ENCODE measurements at places on chromosomes 5 and 9. TPM values are rescaled to one million over a fixed set of nuclear protein-coding genes. Genes with fewer than 3 reads are reported as not detected.

ADGRD2 gene
- polyA plus RNA-seq: not detected

CCNI2 gene
- 0.14 TPM for polyA plus RNA-seq

PRDM9 gene
- not detected for polyA plus RNA-seq

ZNF618 gene
- polyA plus RNA-seq: 4.6 TPM

PCDHGC5 gene
- 1.5 TPM for polyA plus RNA-seq

KIF27 gene
- 1.6 TPM for polyA plus RNA-seq

LMX1B gene
- 0.54 TPM for polyA plus RNA-seq

SOX30 gene
- polyA plus RNA-seq: 0.03 TPM

DNA sequence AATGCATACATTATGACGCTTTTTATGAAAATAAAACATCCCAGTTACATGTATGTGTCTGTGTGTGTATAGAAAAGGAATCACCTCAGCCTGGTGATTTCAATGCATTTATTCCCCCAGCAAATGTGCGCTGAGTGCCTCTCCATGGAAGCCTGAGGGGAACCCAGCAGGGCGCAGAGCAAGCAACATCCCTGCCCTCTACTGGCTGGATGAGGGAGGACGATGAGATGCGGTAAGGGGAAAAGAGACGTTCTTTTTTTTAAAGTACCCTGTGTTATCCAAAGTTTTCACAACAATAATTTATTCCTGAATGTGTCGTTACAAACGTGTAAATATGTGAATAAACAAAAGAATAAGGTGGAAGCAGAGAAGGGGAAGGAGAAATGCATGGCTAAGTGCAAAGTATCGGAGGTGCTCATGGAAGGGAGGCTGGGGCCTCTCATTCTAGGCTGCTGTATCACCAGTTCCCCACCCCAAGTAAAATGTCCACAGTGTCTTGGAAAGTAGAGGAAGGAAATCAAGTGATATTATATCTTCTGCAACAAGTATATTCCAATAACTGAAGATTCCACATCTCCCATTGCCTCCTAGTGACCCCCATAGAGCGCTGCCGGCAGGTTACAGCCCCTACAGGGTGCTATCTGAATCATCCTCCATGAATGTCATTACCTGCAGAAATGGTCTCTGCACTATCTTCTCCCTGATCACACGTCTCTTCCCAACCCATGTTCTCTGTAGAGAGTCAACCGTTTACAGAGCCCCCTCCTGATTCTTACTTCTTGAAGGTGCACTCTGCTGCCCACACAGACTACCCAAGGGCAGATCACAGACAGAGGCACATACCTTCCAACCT lies 13.0 kb upstream of the ABLIM3 start:
- no peaks in the 10 kb centered on the region for H3K27me3 ChIP-seq
- no peak overlapping the region for H3K27ac ChIP-seq
- no peak overlapping the region for H3K4me3 ChIP-seq
- H3K4me1 ChIP-seq: peaks cover 49% of the 10 kb centered on the region

- peaks cover 53% of the 10 kb centered on the region for H3K27me3 ChIP-seq
- peaks cover 9% of the 10 kb centered on the region for H3K4me1 ChIP-seq
- DNase-seq: no peak
- H3K36me3 ChIP-seq: no peaks in the 10 kb centered on the region
- H3K4me3 ChIP-seq: no peak overlapping the region
- no peak overlapping the region for H3K27ac ChIP-seq
Measured at GRCh38 chr5:1119312-1119831, 7.5 kb upstream of the SLC12A7 start.

DNA sequence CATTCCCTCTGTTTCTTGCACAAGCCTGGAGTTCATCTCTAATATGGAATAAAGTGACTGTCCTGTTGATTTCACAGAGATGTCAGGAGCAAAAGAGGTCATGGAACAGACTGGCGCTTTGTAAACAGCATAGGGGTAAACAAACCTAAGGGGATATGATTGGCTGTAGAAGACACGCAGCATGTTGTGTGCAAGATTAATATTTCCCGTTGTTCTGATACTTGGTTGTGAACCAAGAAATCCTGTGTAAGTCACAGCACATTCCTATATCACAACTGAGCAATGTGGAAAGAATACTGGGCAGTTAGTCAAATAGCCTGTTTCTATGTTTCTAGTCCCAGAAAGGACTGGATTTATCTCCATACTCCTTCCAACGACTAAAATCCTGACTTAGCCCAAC lies 3.2 kb downstream of the ADAMTS12 start:
- peaks cover 30% of the 10 kb centered on the region for H3K27me3 ChIP-seq
- no peak overlapping the region for H3K4me3 ChIP-seq
- H3K36me3 ChIP-seq: no peaks in the 10 kb centered on the region
- no peak for DNase-seq
- H3K4me1 ChIP-seq: peaks cover 2% of the 10 kb centered on the region
- no peak overlapping the region for H3K27ac ChIP-seq

DNA sequence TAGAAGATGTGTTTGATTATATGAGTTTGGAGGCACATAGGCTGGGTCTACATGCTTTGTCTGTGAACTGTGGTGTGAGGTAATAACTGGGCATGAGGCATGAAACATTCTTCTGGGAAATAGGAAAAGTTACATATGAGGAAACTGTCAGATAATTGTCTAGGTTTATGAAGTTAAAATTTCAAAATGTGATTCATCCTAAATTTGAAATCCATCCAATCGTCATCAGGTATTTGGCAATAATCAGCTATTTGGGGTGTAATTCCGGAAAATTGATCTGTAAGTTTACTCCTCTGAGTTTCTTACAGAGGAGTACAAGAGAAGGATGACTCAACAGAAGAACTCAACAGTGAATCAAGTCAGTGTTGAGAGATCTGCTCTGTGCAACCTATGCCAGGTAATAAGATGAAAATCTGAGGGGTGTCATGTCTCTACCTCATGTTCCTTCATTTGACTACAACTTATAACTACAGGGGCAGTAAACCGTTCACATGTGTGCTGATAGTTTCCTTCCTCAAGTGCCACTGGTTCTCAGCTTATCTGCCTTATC lies 1171.6 kb upstream of the CDH18 start:
- H3K4me3 ChIP-seq: no peak overlapping the region
- H3K36me3 ChIP-seq: no peaks in the 10 kb centered on the region
- no peak for DNase-seq
- no peaks in the 10 kb centered on the region for H3K4me1 ChIP-seq
- no peak overlapping the region for H3K27ac ChIP-seq
- H3K27me3 ChIP-seq: no peaks in the 10 kb centered on the region

DNA sequence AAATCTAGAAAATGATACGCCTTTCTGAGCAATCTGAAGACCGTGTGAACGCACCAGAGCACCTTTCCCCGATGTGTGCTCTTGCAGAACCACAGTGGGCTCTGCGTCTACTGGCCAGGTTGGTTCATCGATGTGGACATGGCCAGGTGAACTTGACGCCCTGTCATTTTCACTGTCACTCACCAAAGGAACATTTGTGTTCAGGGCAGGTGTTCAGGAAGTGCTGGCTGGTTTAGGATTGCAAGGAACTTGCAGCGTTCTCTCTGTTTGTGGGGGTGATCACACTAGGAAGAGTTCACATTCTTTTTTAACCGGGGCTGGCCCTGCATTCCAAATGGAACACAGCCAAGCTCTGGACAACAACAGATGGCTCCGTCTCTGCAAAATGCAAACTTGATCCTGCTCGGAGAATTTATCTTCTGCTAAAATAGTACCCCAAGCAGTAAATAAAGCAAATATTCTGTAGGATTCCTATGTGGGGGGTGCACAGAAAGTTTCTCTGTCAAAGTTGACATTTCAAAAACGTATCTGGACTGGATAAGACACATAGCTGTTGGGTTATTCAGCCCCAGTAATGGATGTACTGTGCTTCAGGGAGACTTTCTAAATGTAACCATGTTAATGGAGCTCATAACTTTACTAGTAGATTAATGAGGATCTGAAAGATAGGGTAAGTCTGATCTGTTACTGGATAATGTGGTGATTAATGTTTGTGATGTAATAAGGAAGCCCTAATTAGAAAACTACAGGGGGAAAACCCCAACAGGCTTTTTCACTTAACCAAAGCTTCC lies 45.7 kb upstream of the FANCC start:
- DNase-seq: no peak
- no peak overlapping the region for H3K27ac ChIP-seq
- no peaks in the 10 kb centered on the region for H3K4me1 ChIP-seq
- no peak overlapping the region for H3K4me3 ChIP-seq
- no peaks in the 10 kb centered on the region for H3K36me3 ChIP-seq
- peaks cover 9% of the 10 kb centered on the region for H3K27me3 ChIP-seq

GRCh38 chr9:18390393-18390792 lies 83.6 kb upstream of the ADAMTSL1 start:
- no peak for DNase-seq
- no peak overlapping the region for H3K27ac ChIP-seq
- H3K4me3 ChIP-seq: no peak overlapping the region
- no peaks in the 10 kb centered on the region for H3K36me3 ChIP-seq

DNA sequence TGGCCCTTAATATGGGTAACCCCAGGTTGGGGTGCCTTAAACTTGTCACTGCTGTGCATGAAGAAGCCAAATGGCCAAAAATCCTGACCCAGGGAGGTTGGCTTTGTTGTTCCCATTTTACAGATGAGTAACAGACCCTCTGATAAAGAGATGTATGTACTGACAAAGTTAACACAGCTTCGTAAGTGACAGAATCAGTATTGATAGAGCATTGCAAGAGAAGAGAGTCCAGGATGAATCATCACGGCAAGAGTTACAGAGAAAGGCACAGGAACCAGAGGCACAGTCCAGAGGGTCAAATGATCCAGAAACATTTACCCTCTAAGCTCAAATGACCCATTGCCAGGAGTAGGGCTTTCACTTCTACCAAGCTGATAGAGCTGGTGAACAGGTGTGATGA lies 103.8 kb upstream of the SMC2 start:
- no peaks in the 10 kb centered on the region for H3K4me1 ChIP-seq
- H3K27me3 ChIP-seq: no peaks in the 10 kb centered on the region
- H3K4me3 ChIP-seq: no peak overlapping the region
- no peak for DNase-seq

DNA sequence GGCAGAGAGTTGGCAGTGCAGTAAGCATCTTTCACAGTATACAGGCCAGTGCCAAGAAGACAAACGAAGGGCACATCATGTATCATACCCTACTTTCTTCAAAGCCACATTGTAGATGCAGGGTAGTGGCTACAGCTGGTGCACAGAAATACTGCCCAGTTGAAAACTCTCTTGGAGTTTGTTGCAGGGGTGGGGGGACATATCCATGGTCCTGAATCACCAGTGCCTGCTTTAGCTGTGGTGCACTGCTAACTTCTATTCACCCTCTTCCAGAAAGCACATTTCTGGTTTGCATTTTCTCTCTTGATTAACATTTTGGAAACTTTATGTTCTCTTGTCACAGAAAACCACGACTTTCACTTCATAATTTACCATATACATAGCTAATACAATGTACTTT lies 196.6 kb downstream of the PAPPA start:
- no peak for DNase-seq
- no peaks in the 10 kb centered on the region for H3K36me3 ChIP-seq
- peaks cover 5% of the 10 kb centered on the region for H3K4me1 ChIP-seq

- no peaks in the 10 kb centered on the region for H3K36me3 ChIP-seq
- peaks cover 35% of the 10 kb centered on the region for H3K27me3 ChIP-seq
- no peak overlapping the region for H3K4me3 ChIP-seq
- DNase-seq: peak; percentile 5
- H3K4me1 ChIP-seq: peaks cover 14% of the 10 kb centered on the region
Measured at GRCh38 chr5:84287951-84288350, 96.7 kb downstream of the EDIL3 start.

DNA sequence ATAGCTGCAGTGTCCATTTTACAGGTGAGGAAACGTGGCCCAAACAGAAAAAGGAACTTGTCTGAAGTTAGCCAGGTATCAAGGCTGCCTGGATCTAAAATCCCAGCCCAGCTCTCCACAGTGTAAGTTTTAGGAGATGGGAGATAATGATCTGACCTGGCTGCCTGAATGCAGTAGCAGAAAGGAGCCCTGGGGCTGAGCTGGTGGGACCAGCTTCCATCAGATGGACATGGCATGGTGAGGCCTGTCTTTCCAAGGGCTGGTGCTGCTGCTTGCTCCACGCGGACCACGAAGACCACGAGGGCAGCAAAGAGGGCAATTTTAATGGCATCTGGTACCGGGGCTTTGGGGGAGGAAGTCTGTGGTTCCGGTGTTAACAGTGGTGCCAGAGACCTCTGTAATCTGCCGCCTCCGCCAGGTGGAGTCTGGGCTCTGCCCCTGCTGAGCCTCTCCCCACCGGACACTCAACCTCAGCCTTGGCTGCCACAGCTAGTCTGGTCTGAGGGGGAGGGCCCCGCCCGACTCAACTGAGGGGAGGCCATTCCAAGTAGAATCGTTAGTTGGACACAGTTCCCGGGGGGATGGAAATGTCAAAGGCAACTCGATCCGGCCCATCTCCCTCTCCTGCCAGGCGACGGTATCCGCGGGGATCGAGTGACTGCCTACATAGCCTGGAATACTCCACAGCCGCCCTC lies 650 bp downstream of the MYORG start:
- H3K36me3 ChIP-seq: peaks cover 7% of the 10 kb centered on the region

DNA sequence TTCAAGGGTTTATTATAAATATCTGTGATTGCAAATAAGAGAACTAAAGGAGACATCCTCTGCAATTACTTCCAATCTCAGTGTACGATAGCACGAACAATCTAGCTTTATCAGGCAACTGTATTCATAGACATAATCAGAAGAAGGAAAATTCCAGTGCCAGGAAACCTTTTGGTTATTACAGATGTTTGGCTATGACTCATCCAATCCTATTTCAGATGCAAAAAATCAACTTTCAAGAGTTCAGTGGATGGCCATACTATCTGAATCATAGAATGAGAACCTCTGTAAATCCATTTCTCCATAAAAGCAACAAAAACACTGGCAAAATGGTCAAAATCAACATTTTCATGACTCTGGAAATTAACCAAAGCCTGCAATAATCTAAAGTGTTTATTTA lies 37.9 kb downstream of the GAS1 start:
- no peaks in the 10 kb centered on the region for H3K4me1 ChIP-seq
- no peak for DNase-seq
- no peaks in the 10 kb centered on the region for H3K27me3 ChIP-seq

GRCh38 chr9:16535555-16535954 lies 334.9 kb downstream of the BNC2 start:
- H3K27me3 ChIP-seq: no peaks in the 10 kb centered on the region
- DNase-seq: no peak
- H3K36me3 ChIP-seq: no peaks in the 10 kb centered on the region
- no peak overlapping the region for H3K27ac ChIP-seq

GRCh38 chr9:3215658-3216057 lies 310.1 kb downstream of the RFX3 start:
- H3K27me3 ChIP-seq: no peaks in the 10 kb centered on the region
- H3K4me1 ChIP-seq: no peaks in the 10 kb centered on the region
- no peak overlapping the region for H3K27ac ChIP-seq
- DNase-seq: no peak
- H3K4me3 ChIP-seq: no peak overlapping the region

- no peaks in the 10 kb centered on the region for H3K27me3 ChIP-seq
- H3K4me1 ChIP-seq: no peaks in the 10 kb centered on the region
- H3K27ac ChIP-seq: no peak overlapping the region
- H3K4me3 ChIP-seq: no peak overlapping the region
- DNase-seq: no peak
Measured at GRCh38 chr9:93209576-93210323, 25.8 kb downstream of the WNK2 start.

GRCh38 chr9:8486095-8486494 lies 686.5 kb upstream of the DMAC1 start:
- H3K36me3 ChIP-seq: no peaks in the 10 kb centered on the region
- H3K4me3 ChIP-seq: no peak overlapping the region
- H3K27me3 ChIP-seq: no peaks in the 10 kb centered on the region
- H3K4me1 ChIP-seq: no peaks in the 10 kb centered on the region
